T-helper 2 cell treated with Interferon-gamma antibody and Interleukin-4, amounts not matched to agents 5 μg/mL and 100 μg/mL, for 36 hours (primary cell): ENCODE measurements at places on chromosomes 1 and 21.

DNA sequence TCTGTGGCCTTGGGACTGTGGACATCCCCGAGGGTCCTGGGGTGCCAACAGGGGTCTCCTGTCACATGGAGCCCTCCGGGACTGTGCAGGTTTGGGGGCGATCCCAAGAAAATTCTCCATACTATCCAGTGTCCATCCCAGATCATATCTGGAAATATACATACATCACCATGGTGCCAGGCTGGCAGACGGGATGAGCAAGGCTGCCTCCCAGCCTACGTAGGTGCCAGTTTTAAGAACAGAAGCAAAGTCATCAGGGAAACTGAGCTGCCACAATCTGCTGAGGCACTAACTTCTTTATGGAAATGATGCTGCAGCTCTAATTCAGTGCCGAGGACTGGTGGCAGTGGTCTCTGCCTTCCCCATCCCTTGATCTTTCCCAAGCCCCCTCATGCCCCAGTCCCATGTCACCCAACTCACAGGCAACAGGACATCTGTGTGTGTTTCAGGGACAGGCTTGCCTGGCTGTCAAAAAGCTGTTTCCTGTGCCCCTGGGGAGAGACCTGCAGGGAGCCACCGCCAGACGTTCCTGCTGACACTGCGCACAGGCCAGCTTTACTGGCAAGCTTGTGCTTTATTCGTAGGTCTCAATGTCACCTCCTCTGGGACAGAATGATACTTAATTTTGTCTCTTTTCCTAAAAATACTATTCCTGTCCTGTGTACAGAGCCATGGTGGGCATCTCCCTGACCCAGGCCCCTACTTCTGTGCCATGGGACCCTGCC, 15.5 kb downstream of the TEX35 start:
- H3K4me3 ChIP-seq = no peak overlapping the region
- H3K36me3 ChIP-seq = no peaks in the 10 kb centered on the region
- no peak for DNase-seq
- H3K4me1 ChIP-seq = no peaks in the 10 kb centered on the region
- H3K27ac ChIP-seq = no peak overlapping the region

- no peak overlapping the region for H3K27ac ChIP-seq
- no peak for DNase-seq
- no peaks in the 10 kb centered on the region for H3K36me3 ChIP-seq
- no peaks in the 10 kb centered on the region for H3K27me3 ChIP-seq
These were observed 216.5 kb downstream of the NTNG1 start for GRCh38 chr1:107357376-107357775.

GRCh38 chr1:94980582-94981574, 54.0 kb upstream of the CNN3 start:
- no peak for DNase-seq
- peaks cover 11% of the 10 kb centered on the region for H3K4me1 ChIP-seq
- H3K27ac ChIP-seq = no peak overlapping the region
- no peaks in the 10 kb centered on the region for H3K36me3 ChIP-seq
- no peak overlapping the region for H3K4me3 ChIP-seq
- no peaks in the 10 kb centered on the region for H3K27me3 ChIP-seq

- no peak overlapping the region for H3K4me3 ChIP-seq
- H3K36me3 ChIP-seq = no peaks in the 10 kb centered on the region
- no peak for DNase-seq
- H3K4me1 ChIP-seq = no peaks in the 10 kb centered on the region
These were observed 96.0 kb downstream of the NOS1AP start for GRCh38 chr1:162165528-162165927.

DNA sequence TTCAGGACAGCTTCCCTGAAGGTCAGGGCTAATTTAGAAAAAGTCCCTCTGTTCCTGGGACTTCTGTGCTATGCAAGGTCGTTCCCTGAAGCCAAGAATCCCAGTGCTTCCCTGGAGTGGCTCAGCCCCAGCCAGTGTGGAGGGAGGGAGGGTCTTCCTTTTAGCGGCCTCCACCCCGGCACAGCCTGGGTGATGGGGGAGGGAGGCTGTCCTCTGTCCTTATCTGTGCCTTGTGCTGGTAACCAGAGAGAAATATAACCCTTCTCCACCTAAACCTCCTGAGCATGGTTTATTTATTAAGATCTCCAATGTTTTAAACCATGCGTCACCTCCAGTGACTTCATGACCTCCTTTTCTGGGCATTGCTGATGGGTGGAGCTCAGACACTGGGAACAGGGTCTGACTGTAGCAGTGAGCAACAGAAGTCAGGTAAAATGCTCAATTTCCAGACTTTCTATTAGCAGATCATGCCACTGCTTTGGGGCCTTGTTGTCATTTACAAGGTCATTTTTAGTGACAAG, 157.1 kb downstream of the DSCAM start:
- DNase-seq = no peak
- H3K36me3 ChIP-seq = no peaks in the 10 kb centered on the region
- no peaks in the 10 kb centered on the region for H3K27me3 ChIP-seq
- H3K4me1 ChIP-seq = no peaks in the 10 kb centered on the region

- H3K27me3 ChIP-seq = no peaks in the 10 kb centered on the region
- no peak for DNase-seq
- H3K36me3 ChIP-seq = no peaks in the 10 kb centered on the region
- H3K4me3 ChIP-seq = no peak overlapping the region
- H3K4me1 ChIP-seq = peaks cover 7% of the 10 kb centered on the region
- H3K27ac ChIP-seq = no peak overlapping the region
These were observed 21.2 kb upstream of the JUN start for GRCh38 chr1:58804853-58805565.

DNA sequence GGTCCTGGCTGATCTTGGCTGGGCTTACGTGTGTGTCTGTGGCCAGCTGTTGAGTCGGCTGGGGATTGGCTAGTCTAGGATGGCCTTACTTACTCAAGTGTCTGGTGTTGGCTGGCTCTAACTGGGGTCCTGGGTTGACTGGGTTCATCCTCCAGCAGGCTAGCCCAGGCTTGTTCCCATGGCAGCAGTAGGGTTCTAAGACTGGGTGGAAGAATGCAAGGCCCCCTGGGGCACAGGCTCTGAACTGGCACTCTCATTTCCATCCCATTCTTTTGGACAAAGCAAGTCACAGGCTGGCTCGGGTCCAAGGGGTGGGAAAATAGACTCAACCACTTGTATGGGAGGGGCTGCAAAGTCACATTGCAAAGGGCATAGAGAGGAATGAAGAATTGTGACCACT, 7.9 kb upstream of the OPRD1 start:
- H3K4me3 ChIP-seq = no peak overlapping the region
- H3K27me3 ChIP-seq = peaks cover 5% of the 10 kb centered on the region
- H3K36me3 ChIP-seq = no peaks in the 10 kb centered on the region
- H3K4me1 ChIP-seq = no peaks in the 10 kb centered on the region

GRCh38 chr21:27466140-27466539, 499.3 kb upstream of the ADAMTS5 start:
- DNase-seq = no peak
- H3K4me1 ChIP-seq = no peaks in the 10 kb centered on the region
- no peaks in the 10 kb centered on the region for H3K27me3 ChIP-seq
- no peaks in the 10 kb centered on the region for H3K36me3 ChIP-seq
- no peak overlapping the region for H3K27ac ChIP-seq

- no peak for DNase-seq
- peaks cover 14% of the 10 kb centered on the region for H3K27me3 ChIP-seq
These were observed 9.8 kb downstream of the KCNA2 start for GRCh38 chr1:110596312-110596711.

DNA sequence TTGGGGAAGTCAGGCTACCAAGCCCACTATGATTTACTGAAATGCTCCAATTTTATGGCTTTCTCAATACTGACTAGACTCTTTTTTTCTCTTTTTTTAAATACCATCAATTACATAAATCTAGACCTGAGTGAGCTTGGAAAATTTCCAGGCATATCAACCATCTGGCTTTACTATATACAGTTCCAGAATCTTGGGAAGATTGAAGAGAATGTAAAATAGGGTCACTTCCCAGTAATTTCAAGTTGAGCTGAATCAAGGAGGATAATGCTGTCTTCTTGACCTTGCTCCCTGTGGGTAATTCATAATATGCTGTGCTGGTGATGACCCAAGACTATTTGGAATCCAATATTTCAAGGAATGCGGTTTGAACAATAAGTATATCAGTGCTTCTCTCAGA, 108.1 kb downstream of the MAP3K21 start:
- no peak for DNase-seq
- H3K36me3 ChIP-seq = no peaks in the 10 kb centered on the region
- no peak overlapping the region for H3K4me3 ChIP-seq
- no peak overlapping the region for H3K27ac ChIP-seq

DNA sequence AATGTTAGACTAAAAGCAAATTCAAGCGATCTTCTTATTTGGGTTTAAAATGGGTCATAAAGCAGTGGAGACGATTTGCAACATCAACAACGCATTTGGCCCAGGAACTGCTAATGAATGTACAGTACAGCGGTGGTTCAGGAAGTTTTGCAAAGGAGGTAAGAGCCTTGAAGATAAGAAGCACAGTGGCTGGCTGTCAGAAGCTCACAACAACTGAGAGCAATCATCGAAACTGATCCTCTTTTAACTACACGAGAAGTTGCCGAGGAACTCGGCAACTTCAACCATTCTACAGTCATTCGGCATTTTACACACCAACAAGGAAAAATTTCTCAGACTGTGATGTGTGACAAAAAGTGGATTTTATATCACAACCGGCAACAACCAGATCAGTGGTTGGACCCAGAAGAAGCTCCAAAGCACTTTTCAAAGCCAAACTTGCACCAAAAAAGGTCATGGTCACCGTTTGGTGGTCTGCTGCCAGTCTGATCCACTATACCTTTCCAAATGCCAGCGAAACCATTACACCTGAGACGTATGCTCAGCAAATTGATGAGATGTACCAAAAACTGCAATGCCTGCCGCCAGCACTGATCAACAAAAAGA, 47.9 kb downstream of the ASH1L start:
- H3K27me3 ChIP-seq = no peaks in the 10 kb centered on the region
- no peak for DNase-seq
- peaks cover 27% of the 10 kb centered on the region for H3K4me1 ChIP-seq
- peak overlapping the region; percentile 64 for H3K27ac ChIP-seq
- peak overlapping the region; percentile 47 for H3K4me3 ChIP-seq
- H3K36me3 ChIP-seq = peaks cover 31% of the 10 kb centered on the region

DNA sequence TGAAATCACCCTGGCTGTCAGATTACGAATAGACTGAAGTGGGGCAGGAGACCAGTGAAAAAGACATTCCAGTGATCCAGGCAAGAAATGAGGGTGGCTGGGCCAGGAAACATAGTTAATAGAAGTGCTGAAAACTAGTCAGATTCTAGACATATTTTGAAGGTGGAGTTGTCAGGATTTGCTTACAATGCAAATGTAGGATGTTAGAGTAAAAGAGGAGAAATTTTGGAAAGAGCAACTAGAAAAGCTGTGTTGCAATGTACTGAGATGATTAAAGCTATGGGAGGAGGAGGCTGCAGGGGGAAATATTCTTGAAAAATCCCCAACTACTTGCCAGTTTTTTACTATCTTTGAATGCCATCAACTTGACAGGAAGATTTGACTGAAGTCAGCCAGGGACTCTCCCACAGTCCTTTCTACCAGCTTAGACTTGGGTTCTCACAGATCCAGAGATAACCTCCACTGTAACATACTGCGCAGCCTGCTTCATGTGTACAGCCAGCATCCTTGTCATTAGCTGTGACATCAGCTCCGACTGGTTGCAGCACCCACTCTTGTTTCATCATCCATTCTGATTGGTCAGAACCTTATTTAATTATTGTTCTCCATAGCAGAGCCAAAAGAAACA, 109.7 kb downstream of the TSEN15 start:
- no peaks in the 10 kb centered on the region for H3K27me3 ChIP-seq
- no peak overlapping the region for H3K4me3 ChIP-seq
- H3K36me3 ChIP-seq = no peaks in the 10 kb centered on the region
- peak; percentile 75 for DNase-seq
- peaks cover 11% of the 10 kb centered on the region for H3K4me1 ChIP-seq

- DNase-seq = no peak
- no peak overlapping the region for H3K27ac ChIP-seq
- H3K27me3 ChIP-seq = no peaks in the 10 kb centered on the region
- H3K4me3 ChIP-seq = no peak overlapping the region
These were observed 119.0 kb downstream of the SIM2 start for GRCh38 chr21:36817732-36818450.

GRCh38 chr1:60540141-60540540, 466.6 kb upstream of the C1orf87 start:
- H3K27me3 ChIP-seq = no peaks in the 10 kb centered on the region
- H3K27ac ChIP-seq = no peak overlapping the region
- no peak overlapping the region for H3K4me3 ChIP-seq

DNA sequence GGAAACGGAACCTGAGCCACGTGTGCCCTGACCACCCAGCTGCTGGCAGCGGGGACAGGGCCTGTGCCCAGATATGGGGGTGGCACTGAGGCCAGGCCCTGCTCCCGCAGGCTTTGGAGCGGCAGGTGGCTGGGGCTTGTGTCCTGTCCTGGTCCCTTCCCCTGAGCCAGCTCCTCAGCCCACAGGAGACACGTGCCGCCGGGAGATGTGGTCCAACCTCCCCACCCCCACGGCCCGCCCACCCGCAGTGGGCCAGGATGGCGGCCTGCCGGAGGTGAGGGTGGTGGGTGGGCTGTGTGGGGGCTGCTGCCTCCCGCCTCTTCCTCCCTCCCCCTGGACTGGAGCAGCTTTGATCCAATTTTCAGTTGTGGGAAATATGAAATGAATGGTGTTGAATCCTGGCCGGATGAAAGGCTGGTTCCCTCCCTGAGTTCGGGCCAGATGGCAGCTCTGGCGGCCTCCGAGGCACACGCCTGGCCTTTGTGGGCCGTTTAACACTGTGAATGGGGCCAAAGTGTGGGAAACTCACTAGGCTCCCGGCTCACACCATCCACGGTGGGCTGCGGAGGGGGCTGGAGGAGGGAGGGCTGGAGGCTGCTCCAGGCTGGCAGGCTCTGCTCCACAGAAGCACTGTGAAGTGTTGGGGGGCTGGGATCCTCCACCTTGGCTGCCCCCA, 2.6 kb upstream of the HES5 start:
- H3K36me3 ChIP-seq = no peaks in the 10 kb centered on the region
- DNase-seq = no peak
- H3K4me1 ChIP-seq = no peaks in the 10 kb centered on the region
- H3K27ac ChIP-seq = no peak overlapping the region
- no peak overlapping the region for H3K4me3 ChIP-seq

- H3K4me3 ChIP-seq = no peak overlapping the region
- H3K36me3 ChIP-seq = peaks cover 8% of the 10 kb centered on the region
- no peak overlapping the region for H3K27ac ChIP-seq
- H3K4me1 ChIP-seq = peaks cover 9% of the 10 kb centered on the region
These were observed 2.5 kb upstream of the TAF13 start for GRCh38 chr1:109078317-109078716.

DNA sequence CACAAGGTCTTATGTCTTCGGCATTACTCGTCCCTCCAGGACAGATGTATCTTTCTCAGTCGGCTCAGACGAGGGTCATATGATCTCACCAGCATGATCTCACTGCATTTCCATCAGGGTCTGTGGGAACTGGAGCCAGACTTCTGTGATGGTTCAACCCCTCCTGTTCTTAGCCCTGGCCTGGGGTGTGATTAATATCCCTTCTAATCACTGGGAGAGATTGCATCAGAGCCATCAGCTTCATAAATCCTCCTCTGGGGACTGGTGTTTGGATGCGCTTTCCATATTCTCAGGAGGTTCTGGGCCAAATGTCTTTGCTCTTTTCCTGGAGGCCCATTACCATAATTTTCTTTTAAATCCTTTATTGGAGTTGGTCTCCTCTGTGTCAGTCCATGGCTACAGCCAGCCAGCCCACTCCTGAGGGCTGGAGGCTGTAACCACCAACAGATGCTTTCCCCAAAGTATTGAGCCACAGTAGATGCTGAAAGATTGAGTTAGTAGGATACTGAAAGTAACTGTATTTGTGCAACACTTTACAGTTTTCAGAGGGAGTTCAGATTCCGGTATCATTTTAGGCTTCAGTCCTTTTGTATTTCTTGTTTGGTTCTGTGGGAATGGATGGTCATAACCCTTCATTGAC, 20.0 kb downstream of the CACNA1E start:
- H3K4me3 ChIP-seq = no peak overlapping the region
- H3K27ac ChIP-seq = no peak overlapping the region
- H3K4me1 ChIP-seq = peaks cover 7% of the 10 kb centered on the region
- peaks cover 15% of the 10 kb centered on the region for H3K27me3 ChIP-seq
